ENCODE measurements at places on chromosomes 3 and 15.
A peak's percentile ranks its signal among the peaks of the same experiment; 100 is the strongest.

- no peak for DNase-seq
These were observed 92.1 kb upstream of the TSPAN3 start for GRCh38 chr15:77162872-77163633.

GRCh38 chr3:189677667-189678066 is 46.5 kb downstream of the TP63 start:
- DNase-seq = no peak

DNA sequence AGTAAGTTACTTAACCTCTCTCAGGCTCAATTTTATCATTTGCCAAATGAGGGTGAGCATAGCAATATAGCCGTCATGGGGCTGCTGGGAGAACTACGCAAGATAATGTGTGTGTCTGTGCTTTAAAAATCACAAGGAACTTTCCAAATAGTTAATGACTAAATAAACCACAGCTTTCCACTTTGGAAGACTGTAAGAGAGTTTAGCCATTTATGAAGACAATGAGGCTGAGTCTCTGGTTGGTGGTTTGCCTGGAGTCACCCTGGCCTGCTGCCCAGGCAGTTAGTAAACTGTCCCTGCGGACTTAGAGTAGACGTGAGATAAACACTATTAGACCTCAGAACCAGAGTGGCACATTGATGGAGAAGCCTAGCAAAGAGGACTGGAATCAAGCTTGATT is 357.7 kb downstream of the CLSTN2 start:
- no peak for DNase-seq

DNA sequence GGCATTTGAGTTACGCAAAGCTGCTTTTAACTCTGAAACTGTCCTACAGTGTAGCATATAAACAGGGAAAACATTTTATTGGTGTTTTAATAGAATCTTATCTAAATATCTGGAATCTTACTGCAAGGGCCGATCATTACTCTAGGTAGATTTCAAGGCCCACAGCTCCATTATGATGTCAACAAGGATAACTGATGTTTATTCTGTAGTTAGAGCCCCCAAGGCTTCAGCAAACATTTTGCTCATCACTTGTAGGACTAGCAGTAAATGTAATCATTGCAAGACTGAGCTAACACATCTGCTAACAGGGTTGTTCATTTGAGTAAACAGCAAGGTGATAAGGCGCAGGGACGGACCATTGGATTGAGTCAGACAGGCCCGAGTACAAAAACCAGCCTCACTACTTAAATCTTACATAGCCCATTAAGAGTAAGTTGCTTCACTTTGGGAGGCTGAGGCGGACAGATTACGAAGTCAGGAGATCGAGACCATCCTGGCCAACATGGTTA is 332.5 kb upstream of the TPRG1 start:
- DNase-seq = no peak

- no peak for DNase-seq
These were observed 4.4 kb downstream of the SH3BP5 start for GRCh38 chr3:15327941-15328340.

- no peak for DNase-seq
These were observed 39.2 kb downstream of the BBX start for GRCh38 chr3:107561980-107562379.

GRCh38 chr15:40320931-40321371 is 2.5 kb upstream of the INAFM2 start:
- DNase-seq = no peak

- DNase-seq = no peak
These were observed 106.3 kb upstream of the RNU6-1 start for GRCh38 chr15:67945951-67946700.

DNA sequence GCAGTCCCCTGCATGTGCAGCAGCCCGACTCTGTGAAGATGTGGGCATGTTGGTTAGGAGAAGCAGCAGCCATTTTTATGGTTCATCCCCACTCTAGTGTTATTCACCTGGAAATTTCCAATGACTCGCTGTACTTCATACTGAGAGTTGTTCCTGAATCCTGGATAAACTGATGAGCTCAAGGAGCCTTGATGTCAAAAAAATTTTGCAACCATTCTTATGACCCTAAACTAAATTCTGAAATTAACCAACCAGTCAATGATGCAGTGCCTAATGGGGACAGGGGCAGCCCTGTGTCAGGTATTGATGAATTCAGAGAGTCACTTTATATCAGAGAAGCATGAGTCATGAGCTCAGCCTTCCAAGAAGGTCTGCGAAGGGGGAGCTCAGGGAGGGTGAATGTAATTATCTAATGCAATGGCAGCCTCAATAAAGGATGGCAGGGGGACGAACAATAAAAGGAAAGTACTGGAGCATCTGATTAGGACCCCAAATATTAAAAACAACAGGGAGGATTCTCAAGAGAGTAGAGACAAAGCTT is 108.4 kb upstream of the VEPH1 start:
- DNase-seq = no peak

DNA sequence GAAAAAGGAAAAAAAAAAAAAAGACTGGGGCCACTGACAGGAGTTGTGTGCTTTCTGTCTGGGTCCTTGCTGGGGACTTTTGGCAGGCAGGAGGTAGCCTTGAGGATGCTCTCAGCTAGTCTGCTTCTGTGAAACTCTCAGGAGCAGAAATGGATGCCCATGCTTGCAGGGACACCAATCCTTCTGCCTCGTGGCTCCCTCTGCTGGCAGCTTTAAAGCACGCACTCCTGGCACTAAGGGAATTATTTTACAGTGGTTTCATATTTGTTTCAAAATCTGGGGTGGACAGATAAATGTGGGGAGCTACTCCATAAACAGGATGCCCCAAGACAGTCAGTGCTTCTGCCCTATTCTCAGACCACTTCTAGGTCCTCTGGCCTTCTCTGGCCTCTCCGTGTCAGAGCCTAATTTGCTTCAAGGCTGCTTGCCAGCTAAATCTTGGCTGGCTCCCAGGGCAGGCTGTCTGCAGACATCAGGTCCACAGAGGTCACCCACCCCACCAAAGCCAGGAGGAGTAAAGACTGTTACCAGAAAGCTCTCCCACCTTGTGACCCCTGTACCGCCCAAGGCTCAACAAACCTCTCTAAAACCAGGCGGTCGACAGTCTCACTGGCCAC is 17.1 kb downstream of the TRAIP start:
- DNase-seq = peak; percentile 73

DNA sequence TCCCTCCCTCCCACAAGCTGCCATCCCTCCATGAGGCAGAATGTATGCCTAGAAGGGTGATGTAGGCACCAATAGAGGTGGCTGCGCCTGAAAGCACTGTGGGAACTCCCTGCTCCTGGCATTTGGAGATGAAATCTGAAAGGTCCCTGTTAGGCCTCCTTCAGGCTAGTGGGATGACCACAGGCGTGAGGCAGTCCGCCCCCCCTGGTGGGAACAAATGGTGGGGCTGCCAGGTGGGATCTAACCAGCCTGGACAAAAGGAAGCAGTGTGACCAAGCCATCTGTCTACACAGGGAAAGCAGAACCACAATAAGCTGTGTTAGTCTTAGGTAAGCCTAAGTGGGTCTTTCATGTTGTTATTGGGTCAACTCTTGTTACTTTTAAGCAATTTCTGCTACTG is 25.3 kb downstream of the IL5RA start:
- no peak for DNase-seq

DNA sequence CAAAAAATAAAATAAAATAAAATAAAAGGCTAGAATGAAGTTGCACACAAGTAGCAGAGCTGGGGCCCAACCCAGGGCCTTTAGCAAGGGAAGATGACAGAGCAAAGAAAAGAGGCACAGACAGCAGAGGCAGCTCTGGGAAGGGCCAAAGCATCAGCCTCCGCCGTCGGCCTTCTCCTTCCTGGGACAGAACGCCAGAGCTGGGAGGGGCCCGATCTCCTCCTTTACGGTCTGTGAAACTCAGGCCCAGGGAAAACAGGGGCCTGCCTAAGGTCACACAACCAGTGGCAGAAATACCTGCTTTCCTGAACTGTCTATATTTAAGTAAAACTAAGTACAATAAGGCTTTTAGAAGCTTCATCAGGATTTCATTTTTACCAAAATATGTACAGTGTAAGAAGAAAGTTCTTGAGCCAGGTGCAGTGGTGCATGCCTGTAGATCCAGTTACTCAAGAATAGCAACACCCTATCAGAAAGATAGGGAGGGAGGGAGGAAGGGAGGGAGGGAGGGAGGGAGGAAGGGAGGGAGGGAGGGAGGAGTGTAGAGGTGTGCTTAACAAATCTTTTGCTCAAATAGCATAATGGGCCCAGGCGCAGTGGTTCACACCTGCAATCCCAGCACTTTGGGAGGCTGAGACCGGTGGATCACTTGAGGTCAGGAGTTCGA is 43.0 kb upstream of the MUC4 start:
- DNase-seq = no peak

DNA sequence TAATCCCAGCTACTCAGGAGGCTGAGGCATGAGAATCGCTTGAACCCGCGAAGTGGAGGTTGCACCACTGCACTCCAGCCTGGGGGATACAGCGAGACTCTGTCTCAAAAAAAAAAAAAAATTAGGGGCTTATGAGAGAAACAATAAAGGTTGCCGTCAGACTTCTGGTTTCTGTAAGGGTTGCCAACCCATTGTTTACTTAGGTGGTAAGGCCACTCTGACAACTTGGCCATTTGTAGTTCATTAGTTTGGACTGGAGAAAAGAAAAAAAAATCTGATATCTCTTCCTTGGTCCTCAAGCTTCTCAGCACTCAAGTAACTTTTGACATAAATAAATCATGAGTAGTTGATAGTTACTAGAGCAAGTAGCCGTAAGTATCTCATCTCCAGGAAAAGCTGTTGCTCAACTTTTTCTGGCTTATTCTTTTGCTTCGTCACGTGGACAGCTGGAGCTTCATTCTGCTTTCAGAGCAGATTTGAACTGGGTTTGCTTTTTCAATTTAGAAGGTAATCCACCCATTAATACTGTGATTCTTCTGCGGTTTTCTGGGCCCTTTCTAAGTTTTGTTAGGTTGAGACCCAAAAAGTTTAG is 9.4 kb downstream of the SNX1 start:
- DNase-seq = no peak

DNA sequence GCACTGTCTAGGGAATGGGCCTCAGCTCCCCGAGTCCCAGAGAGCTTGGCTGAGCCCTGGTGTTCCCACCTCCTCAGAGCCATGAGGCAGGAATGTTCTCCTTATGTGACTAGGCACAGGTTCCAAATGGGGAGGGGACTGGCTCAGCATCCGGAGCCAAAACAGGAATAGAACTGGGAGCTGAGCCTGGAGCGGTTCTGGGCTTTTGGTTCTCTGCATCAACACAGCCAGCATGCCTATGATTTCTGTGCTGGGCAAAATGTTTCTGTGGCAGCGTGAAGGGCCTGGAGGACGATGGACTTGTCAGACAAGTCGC is at the start of gene FAM131A:
FAM131A (plus strand) TSS at position 202 of the 316 bp plus-strand sequence; CDS start at position 233, 31 bp downstream.
- no peak for DNase-seq

DNA sequence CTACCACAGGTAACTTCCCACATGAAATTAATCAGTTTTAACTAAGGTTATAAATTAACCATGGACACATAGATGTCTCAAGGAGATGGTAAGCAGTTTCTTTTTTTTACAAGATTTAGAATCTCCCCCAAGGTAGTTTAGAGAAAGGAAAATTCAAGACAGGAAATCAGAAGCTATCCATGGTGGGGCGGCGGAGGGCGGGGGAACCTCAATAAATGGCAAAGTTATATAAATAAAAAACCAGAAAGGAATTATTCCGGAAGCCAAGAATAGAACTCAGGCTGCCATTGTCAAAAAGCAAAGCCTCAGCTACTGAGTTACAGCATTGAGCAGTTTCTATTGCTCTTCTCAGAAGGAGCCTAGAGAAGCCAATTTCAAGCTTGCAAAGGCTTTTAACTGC is 172.1 kb upstream of the SMAD3 start:
- no peak for DNase-seq

DNA sequence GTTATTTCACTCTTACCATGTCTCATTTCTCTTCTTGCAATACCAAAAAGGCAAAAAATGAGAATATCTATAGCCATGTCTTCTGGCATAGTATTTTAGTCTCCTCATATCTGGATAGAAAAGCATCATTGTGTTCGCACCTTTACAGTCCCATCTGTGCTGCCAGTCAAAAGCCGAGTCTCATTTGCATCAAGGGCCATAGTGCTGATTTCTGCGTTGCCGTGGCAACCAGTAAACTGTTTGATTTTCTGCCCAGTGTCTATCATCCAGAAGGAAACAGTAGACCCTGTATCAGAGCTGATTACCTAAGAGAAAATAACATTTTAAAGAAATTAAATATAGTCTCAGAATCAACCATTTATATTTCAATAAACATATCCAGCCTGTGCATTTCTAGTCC is 86.1 kb upstream of the SERPINI2 start:
- DNase-seq = no peak

DNA sequence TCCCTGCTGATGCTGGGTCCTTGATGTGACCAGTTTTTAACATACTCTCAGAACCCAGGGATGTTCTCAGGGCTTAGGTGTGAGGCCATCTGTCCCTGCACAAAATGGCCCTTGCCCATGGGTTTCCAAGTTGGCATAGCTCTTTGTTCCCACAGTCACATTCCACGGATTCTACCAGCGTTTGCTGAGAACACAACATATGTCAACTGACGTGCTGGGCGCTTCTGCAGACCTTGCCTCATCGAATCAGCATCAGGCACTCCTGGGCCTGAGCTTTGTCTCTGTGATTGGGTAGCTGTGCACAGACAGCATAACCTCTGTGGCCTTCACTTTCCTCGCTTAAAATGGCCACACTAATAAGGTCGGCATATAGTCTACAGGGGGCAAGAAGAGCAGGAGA is 69.0 kb downstream of the MGLL start:
- no peak for DNase-seq
